ENCODE measurements at places on chromosomes 7 and 10.
A peak's percentile ranks its signal among the peaks of the same experiment; 100 is the strongest.

GRCh38 chr10:122302315-122302714 is 31.2 kb downstream of the BTBD16 start:
- no peak for DNase-seq

GRCh38 chr10:44046605-44047004 is 338.3 kb downstream of the CXCL12 start:
- DNase-seq = no peak

DNA sequence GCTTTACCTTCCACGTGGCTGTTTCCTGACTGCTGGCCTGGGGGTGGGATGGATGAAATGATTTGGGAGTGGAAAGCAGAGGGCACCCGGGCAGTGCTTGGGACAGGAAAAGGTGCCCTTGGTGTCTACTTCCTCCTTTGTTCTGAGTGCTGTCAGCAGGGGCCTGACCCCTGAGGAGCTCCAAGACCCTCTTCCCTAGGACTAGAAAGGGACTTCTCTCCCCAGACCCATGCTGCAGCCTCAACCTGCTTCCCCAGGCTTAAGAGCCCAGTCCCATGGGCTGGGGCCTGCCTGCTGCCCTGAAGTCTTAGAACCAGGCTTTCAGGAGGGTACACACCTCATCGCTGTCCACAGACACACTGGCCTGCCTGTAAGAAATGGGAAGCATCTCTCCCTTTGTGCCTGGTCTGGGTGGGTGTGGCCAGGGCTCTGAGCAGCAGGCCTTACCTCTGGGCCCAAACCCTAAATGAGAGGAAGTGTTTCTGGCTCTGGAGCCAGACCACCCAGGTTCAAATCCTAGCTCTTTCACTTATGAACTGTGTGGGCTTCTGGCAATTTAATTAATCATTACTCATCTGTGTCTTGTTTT is 12.9 kb downstream of the CDH23 start:
- DNase-seq = no peak

DNA sequence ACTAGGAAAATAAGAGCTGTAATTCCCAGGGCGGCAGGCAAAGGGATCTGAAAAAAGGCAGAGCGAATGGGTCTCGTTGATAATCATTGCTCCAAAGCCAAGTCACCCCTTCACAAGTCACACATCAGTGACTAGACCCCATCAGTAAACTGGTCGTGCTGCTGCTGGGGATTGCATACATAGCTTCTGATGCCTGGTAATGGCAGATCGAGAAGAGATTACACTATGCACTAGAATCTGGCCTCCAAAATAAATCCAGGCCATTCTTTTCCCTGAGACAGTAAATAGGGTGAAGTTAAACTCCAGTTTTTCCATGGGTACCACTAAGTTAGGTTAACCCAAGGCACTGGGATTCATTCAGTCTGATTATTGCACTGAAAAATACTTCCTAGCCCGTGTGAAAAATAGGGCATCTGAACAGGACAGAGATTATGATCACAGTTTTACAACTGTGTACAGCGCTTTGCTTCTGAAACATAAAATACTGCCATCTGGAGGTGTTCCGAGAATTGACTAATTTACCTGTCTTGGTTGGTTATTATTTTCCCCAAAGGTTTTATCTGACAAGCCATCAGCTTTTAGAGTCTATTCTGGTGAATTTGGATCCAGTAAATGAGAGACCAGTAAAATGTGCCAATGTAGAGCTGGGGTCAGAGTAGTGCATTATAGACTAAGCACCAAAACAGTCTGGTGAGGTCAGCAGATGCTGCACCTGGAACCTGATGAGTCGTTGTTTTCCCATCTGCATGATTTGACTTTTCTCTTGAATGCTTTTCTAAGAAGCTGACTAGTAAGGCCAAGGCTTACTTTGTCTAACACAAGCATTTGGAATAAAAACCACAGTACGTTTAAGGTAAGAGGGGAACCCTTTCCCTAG is 82.9 kb upstream of the AFAP1L2 start:
- peak; percentile 32 for DNase-seq

GRCh38 chr10:4130685-4131084 is 345.7 kb upstream of the KLF6 start:
- DNase-seq = no peak

DNA sequence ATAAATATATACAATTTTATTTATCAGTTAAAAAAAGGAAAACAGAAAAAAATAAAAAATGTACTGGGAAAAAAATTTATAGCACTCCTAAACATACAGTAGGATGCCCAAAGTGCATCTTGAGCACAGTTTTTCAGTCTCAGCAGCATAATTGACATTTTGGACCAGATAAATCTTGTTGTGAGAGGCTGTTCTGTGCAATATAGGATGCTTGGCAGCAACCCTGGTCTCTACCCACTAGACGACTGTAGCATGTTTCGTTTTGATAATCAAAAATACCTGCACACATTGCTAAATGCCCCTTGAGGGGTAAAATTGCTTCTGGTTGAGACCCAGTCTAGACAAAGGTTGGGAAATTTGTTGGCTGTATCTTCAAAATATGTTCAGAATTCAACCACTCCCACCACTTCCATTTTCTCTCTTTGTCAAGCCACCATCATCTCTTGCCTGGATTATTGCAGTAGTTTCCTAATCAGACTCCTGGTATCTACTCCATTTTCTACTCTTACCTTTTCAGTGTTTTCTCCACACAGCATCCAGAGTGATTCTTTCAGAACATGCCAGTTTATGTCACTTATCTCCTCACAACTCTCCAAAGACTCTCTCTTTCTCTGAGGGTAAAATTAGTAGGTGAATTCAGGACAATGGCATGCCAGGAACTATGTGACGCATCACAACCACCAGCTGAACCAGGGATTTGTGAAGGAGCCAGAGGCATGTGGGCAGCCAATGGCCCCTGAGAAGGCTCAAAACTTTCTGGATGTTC is 91.4 kb downstream of the GPR85 start:
- no peak for DNase-seq

DNA sequence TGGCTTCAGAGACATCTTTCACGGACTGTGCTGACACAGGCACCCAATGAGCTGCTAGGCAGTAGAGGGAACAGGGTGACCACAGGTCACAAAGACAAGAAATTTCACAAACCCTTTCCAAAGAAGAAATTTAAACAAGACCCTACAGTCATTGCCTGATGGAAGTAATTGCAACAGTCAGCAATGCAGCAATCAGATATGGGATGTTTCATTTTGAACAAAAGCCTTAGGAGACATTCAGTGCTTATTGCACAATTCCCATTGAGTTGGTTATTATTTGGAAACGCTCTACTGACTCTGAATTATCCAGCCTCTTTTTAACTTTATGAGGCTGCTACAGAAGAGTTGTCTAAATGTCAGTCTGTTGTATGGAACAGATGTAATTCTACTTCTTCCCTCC is 85.5 kb downstream of the ETV1 start:
- no peak for DNase-seq

Data from HepG2 (cell line).